ENCODE measurements at places on chromosomes 2 and 18.

DNA sequence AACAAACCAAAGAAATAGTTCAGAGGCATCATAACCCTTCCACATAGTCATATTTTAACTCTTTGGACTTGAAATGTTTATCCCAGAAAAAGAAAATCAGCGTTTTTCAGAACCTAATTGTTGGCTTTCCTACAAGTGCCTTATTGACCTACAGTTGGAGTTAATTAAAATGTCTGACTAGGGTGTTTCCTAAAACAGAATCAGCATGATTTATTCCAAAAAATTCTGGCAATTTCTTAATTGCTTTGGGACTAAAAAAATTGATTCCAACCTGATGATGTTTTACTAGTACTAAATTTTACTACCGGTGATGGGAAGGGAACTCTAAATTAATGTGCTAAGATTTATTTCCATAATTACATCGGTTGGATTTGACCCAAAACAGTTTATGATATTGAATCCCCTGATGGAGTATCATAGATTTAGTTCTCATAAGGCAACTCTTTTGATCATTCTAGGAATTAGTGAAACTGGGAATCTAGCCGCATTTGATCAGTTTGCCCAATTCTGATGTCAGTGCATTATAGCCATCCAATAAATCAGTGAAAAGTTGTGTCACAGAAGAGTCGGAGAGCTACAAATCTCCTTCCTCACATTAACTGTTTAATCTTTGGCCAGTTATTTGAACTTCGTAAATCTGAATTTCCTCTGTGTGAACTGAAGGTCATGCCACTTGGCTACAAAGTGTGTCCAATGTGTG is 134.3 kb upstream of the DSEL start:
- no peak for DNase-seq

DNA sequence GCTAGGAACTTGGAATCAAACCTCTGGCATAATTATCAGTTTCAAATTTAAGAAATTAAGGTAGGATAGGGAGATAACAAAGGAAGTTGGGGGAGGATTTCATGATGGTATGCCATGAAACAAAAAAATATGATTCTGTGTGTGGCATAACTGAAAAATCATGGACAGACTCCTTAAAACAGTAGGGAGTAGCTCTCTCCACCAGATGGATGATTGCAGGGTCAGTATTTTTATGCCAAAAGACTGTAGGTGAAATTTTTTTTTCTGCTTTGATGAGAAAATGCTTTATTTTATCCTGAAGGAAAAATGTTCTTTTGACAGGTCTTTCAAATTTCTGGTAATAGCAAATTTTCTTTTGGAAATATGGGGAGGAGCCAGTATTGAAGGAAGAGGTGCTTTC is 94.3 kb downstream of the TRABD2A start:
- no peak for DNase-seq

DNA sequence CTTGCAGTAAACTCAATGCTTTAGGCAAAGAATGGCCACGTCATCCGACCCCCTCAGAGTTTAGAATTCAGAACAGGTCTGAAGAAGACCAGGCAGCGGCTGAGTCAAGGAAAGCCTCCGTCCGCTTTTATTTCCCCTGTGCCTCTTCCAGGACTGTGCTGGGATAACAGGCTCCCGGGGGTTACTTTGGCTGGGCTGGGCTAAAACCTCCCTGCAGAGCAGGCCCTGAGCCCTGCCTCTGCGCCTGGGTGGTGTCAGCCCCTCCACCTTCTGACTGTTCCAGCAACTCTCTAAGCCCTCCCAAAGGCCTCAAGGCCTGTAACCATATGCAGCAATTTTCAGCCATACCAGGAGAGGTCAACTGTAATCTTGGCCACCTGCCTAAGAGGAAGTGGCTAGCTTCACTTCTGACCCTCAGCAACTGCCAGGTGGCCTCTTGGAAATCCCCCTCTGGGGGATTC is 166.5 kb downstream of the RPIA start:
- no peak for DNase-seq

- no peak for DNase-seq
Measured at GRCh38 chr18:55506074-55506473, 81.9 kb downstream of the TCF4 start.

GRCh38 chr2:116411211-116411610 is 1403.3 kb upstream of the DDX18 start:
- DNase-seq = no peak

DNA sequence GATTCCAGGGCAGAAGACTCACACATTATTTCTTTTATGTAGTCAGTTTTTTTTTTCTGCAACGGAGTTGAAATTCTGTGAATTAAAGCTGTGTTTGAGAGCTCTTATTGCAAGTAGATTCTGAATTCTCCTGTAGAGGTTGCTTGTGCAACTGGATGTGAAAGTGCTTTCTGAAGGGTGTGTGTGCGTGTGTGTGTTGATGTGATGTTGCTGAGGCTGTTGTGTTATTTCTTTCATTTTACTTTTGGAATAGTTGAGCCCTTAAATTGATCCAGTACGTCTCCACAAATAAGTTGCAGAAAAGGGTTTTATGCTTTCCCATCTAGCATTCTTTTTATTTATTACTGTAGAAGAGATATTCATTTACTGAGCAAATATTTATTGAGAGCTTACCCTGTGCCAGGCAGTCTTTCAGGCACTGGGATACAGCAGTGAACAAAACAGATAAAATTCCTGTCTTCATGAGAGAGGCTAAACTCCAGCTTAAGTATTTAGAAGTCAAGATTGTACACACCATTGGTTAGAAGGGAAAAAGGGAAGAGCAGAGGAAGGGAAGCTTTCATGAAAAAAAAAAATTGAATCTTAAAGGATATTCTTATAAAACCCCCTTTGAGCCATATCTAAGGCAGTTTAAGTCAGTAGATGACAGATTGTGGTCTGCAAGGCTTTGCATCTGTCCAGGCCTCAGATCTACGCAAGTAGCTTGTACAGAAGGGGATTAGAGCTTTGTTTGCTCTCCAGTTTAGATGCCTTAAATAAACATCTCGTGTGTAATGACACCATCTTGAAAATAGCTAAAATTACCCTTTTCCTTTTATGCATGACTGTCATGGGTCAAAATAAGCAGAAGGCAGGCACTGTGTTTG is 58.2 kb downstream of the MYO1B start:
- DNase-seq = no peak

GRCh38 chr18:45557779-45558178 is 57.5 kb upstream of the SLC14A2 start:
- DNase-seq = no peak

DNA sequence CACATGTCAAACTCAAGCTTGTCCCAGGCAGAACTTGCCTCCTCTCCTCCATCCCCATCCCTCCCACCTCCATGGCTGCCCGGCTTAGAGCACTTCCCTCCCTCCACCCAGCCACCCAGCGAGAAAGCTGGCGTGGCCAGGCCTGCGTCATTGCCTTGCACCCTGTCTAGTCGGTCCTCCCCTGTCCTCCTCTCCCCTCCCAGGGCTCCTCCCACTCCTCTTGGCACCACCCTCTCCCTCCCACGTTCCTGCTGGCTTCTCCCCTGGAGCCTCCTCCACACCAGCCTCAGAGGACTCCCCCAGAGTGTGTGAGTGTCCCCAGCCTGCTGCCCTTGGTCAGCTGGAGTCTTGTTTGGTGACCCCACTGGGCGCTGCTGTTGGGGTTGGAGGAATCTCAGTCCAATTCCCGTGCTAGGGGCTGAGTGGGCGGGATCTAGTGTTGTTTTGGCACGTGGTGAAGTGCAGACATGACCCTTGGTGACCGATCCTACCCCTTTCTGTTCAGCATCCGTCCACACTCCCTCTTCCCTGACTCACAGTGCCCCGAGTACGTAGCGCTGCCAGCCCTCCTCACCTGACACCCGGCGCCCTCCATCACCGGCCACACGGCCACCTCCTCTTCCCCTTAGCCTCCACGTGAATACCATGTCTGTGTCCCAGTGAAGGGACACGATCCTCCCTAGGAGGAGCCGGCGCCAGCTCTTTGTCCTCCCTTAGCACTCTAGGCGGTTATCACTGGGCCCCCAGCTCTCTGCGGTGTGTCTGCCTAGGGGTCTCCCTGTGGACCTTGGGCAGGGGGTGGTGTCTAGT is 41.4 kb downstream of the ATP6V1C2 start:
- DNase-seq = no peak

DNA sequence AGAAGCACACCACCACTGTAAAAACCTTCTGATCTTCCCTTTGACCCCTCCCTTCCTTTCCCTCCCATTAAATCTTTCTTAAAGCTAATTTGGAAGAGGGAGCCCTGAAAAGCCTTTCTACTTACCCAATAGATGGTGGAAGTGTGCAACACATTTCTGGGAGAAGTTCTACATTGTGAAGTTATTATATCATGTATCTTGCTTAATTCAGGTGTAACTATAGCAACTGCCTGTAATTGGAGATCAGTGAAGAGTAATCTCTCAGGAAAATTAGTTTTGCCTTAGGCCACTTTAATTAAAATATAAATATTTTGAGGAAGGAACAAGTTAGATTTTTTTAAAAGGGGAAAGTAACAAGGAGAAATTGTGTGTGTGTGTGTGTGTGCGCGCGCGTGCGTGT is 266.0 kb downstream of the SH3BP4 start:
- no peak for DNase-seq

- no peak for DNase-seq
Measured at GRCh38 chr2:171237751-171238505, 77.2 kb upstream of the TLK1 start.

GRCh38 chr2:202638721-202639120 is 4.0 kb downstream of the FAM117B start:
- DNase-seq = no peak

- no peak for DNase-seq
Measured at GRCh38 chr2:126534478-126534877, 121.5 kb upstream of the GYPC start.

GRCh38 chr2:111194835-111195621 is 74.3 kb downstream of the BCL2L11 start:
- DNase-seq = no peak

GRCh38 chr18:24727685-24728084 is 267.2 kb downstream of the HRH4 start:
- DNase-seq = no peak

- no peak for DNase-seq
Measured at GRCh38 chr18:78672862-78673446, 306.7 kb upstream of the SALL3 start.

DNA sequence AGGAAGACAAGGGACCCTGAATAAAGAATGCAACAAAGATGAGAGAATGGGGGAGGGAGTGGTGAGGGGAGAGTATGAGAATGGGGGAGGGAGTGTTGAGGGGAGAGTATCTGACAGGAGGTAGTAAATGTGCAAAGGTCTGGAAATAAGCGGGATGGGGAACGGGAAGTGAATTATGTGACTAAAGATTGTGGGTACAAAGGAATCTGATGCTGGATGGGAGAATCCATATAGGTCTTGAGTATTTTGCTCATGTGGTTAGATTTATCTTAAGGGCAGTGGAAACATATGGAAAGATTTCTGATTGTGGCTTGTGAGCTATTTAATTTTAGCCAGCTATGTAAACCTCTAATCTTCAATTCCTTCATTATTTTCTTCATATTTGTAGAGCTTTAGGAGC is 593.4 kb downstream of the DCC start:
- no peak for DNase-seq

- no peak for DNase-seq
Measured at GRCh38 chr2:181789827-181790448, 101.6 kb upstream of the ITPRID2 start.

DNA sequence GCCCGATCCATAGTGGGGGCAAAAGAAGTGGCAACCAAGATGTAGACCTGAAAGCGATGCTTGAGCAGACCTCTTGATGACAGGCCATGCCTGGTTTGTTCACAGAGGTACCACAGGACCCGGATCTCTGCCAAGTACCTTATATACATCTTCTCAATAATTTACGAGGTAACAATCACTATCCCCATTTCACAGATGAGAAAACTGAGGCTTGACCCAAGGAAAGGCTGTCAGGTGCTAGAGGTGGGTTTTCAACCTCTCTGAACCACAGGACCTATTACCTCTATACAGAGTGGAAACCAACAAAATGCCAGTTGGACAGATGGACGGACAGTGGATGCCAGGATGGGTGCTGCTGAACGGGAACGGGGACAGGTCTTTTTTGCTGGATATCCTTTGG is 13.8 kb upstream of the DIS3L2 start:
- DNase-seq = no peak

DNA sequence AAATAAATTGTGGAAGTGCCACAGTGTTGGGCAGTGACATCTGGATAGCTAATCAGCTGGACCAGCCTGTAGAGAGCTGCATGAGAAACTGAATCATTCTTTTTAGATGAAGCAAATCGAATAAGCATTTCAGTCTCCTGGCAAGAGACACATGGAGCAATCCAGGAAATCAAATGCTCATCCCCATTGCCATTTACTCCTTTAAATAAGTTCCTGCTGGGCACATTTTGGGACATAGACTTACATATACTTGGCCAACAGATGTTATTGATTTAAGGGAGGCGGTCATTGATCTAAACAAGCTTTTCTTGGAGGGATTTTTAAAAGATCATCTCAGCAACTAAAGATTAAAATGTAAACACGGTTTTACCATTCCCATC is 307.1 kb downstream of the STK39 start:
- no peak for DNase-seq

GRCh38 chr2:176574484-176575236 is 305.4 kb downstream of the MTX2 start:
- DNase-seq = no peak
